ENCODE measurements at places on chromosomes 1 and 21.
A peak's percentile ranks its signal among the peaks of the same experiment; 100 is the strongest.

GRCh38 chr1:175742790-175743459 is 470 bp downstream of the TNR start:
- DNase-seq = no peak

- DNase-seq = no peak
These were observed 272.6 kb downstream of the S1PR1 start for GRCh38 chr1:101509370-101509769.

GRCh38 chr1:147091801-147092200 is 80.5 kb downstream of the PRKAB2 start:
- DNase-seq = no peak

DNA sequence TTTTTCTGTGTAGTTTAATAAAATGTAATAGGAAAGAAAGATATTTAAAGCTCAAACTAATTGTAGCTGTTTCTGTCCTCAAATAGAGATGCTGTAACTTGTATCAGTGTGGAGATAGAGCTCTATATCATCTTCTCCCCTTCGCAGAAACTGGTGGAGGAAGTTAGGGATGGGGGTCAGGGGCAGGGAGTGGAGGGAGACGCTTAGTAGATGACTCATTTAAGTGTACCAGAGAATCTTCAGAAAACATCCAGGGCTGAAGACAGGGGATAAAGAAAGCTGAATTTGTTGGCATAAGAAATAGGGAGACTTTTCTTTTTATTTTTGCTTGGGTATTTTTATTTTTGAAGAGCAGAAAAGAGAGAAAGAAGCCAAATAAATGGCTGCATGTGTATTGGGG is 282.6 kb upstream of the DPYD start:
- DNase-seq = no peak

DNA sequence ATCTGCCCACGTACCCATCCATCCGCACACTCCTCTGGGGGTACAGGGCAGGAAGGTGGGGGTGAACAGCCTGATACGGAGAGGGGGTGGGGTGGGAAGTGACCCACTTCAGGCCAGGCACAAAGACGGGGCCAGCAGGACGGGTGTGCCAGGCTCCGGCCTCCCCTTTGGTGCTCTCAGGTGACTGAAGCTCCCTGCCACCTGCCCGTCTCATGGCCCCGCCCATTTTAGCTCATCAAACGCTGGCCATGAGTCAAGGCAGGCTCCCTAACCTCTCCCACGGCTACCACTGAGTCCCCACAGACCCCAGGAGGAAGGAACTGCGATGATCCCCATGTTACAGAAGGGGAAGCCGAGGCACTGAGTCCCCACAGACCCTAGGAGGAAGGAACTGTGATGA is 109.6 kb downstream of the CRYAA start:
- DNase-seq = no peak

GRCh38 chr1:115761601-115762302 is 6.8 kb downstream of the CASQ2 start:
- no peak for DNase-seq

- DNase-seq = no peak
These were observed 113.7 kb upstream of the RRP15 start for GRCh38 chr1:218171302-218171893.

DNA sequence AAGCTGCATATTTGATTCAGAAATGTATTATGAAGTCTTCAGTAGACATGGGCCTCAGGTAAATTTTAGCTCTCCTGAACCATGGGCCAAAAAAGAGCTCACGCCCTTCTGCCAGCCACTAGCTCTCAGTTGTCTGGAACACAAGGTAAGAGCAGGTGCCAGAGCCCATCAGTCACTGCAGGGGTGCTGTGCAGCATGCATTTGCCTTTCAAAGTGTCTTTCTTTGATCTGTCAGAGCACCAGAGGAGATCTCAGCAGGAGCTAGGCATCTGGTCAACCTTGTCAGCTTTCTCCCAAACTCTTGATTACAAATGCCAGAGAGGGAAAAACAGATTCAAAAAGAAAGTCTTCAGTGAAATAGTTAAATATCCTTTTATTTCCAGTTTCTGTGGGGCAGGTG is 332.3 kb downstream of the COL11A1 start:
- no peak for DNase-seq

DNA sequence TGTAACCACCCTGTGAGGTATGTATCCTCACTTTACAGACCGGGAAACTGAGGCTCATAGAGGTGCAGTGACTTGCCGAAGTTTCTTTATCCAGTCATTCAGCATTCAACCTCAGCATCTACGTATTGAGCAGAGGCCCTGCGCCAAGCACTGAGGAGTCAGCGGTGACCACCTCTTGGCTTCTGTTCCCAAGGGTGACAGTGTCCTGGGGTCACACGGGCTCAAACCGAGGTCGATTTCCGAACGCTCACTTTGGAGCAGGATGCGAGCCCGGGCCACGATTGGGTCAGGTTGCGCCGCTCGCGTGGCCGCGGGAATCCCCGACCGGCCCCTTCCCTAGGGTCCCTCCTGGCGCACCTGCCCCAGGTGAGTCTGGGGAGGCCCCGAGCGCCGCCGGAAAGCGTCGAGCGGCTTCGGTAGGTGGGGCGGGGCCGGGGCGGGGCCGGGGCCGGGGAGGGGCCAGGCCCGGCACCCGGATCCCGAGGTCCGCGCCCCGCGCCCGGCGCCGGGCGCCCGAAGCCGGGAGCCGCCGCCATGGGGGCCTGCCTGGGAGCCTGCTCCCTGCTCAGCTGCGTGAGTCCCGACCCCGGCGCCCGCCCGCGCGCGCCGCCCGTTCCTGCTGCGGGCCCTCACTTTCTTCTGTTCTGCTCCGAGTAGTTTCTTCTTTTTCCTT is at the start of gene SERINC2:
SERINC2 (plus strand) TSS at position 482 of the 673 bp plus-strand sequence; CDS start at position 535, 53 bp downstream.
- DNase-seq = peak; percentile 55

DNA sequence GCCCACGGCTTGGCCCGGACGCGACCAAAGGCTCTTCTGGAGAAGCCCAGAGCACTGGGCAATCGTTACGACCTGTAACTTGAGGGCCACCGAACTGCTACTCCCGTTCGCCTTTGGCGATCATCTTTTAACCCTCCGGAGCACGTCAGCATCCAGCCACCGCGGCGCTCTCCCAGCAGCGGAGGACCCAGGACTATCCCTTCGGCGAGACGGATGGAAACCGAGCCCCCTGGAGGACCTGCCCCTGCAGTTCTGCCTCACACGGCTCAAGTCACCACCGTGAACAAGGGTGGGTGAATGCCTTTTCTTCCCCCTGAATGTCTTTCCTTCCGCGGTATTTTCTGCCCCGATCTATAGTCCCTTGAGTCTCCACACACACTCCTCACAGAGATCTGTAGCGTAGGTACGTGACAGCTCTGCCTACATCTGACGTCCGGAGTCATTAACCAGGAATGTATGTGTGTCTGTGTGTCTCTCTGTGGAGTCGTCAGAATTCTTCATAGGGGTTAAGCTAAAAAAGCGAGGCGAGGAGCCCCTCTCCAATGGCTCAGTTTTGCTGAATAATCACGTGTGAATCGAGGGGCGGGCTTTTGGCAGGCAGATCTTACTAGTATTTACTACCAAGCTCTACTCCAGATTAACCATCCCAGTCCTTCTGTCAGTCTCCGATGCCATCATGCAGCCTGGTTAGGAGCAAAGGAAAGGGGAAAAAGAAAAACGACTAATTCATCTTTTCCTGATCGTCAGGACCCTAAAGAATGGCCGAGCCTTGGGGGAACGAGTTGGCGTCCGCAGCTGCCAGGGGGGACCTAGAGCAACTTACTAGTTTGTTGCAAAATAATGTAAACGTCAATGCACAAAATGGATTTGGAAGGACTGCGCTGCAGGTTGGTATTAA is at the start of gene CDKN2C:
CDKN2C (plus strand) TSS at position 635 of the 898 bp plus-strand sequence; CDS start at position 759, 124 bp downstream.
- DNase-seq = peak; percentile 59

GRCh38 chr1:155131285-155131684 is 3.6 kb downstream of the EFNA1 start:
- no peak for DNase-seq

GRCh38 chr1:110288111-110288510 is 51.1 kb upstream of the RBM15 start:
- DNase-seq = no peak

GRCh38 chr1:163842571-163842970 is 520.8 kb downstream of the NUF2 start:
- DNase-seq = no peak

DNA sequence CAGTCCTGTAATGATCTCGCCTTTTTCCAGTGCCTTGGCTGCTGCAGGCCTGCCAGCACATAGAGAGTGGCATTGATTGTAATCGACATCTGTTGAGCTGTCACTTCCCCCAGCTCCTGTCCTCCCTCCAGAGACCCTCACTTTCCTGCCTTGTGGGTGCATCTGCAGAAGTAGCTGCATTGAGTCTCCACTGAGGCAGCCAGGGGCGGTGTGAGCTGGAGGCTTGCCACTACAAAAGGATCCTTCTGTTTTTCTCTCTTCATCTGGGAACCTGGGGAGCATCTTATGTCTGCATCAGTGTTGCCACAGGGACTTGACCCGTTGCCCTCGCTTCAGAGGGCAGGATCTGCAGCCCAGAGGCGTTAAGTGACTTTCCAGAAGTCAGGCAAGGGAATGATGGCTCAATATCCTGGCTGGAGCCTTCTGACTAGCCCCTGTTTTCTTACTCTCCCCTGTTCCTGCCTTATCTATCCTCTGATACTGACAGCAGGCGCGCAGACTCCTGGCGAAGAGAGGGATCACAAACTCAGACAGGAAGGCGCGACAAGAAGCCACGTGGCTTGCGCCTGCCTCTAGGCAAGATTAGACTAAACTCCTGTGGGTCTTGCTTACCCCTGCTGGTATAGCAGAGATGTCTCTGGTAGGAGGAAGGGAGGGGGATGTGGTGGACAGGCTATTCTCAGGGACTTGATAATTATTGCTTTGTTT is 13.3 kb upstream of the FMOD start:
- DNase-seq = no peak
